ENCODE measurements at places on chromosomes 5 and 9. TPM values are rescaled to one million over a fixed set of nuclear protein-coding genes. Genes with fewer than 3 reads are reported as not detected.

GRCh38 chr5:163571744-163572143 is 66.3 kb downstream of the MAT2B start:
- DNase-seq, result no peak

DNA sequence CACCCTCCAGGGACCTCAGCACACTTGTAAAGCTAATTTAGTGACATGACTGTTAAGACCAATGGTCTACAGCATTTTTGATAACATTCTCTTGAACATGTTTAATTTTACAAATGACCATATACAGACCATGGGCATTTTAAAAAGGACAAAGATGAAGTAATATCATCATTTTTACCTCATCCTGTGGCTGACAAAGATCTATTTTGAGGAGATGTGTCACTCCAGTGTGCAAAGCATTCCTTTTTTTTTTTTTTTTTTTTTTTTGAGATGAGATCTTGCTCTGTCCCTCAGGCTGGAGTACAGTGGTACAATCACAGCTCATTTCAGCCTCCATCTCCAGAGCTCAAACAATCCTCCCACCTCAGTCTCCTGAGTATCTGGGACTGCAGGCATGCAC is 118.2 kb upstream of the TBC1D2 start:
- no peak for DNase-seq

The FOXI1 gene
- total RNA-seq, result not detected

The APC gene
- 40.4 TPM for total RNA-seq

The ROR2 gene
- 16.7 TPM for total RNA-seq

The PCDHGB5 gene
- 12.1 TPM for total RNA-seq

The NRARP gene
- total RNA-seq, result 7.1 TPM

The PSMD5 gene
- 53.4 TPM for total RNA-seq
